ENCODE measurements at places on chromosomes 4 and X. TPM values are rescaled to one million over a fixed set of nuclear protein-coding genes. Genes with fewer than 3 reads are reported as not detected.

GRCh38 chr4:155962767-155963166, 9.1 kb upstream of the CTSO start:
- no peak for DNase-seq

- DNase-seq, result no peak
These were observed 262.3 kb downstream of the ARHGAP24 start for GRCh38 chr4:85737254-85737653.

DNA sequence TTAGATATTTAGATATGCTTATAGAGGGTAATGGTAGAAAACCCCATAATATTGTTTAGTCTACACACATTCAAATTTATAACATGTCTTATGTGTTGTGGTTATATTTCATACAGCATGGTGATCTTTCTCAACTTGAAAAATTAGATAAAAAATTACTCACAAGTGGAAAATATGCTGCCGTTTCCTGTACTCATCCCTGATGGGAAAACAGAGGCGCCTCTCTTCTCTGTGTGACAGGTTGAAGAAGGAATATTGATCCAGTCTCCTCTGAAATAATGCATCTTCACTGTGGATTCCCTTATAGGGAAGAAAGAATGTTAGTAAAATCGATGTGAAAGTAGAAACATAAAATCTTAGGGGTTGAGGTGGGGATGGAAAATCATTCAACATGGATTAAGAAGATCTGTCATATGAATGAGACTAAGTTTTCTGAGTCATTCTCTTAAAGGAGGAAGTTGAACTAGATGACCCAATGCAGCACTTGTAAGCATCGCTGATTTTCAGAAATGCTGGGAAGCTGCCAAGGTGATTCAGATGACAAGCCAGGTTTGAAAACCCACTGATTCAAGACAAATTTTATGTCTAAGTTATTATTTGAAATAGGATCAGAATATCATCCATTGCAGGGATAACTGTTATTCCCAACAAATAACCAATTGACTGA, 70.7 kb downstream of the ANKRD50 start:
- no peak for DNase-seq

CT45A3 gene
- total RNA-seq, result not detected
